Stimulated activated CD4-positive, alpha-beta T cell treated with anti-CD3 and anti-CD28 coated beads, Interleukin-1b, Interleukin-23, amount 100 ng/mL, for 1 hour (primary cell): ENCODE measurements at places on chromosomes 11 and 22.

- no peak for DNase-seq
Measured at GRCh38 chr11:103016031-103016430, 60.5 kb upstream of the MMP13 start.

DNA sequence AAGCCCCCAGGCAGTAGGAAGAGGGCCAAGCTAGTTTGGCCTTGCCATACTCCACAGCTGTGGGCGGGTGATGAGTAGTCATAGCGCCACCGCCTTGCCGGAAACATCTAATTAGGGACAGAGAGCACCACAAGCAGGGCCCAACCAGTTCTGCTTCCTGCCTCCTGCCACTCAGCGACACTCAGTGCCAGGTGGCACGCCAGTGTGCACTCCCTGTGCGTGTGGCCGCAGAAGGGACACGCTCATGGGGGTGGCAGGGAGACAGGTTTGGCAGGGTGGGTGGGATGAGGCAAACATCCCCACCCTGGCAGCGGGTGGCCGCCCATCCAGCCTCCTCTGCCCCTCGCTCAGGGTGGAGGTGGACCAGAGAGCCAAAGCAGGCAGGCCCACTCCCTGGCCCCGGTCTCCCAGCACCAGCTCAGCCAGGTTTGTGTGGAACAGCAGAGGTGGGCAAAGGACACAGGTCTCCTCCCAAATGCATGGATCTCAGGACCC lies 4.9 kb downstream of the OVOL1 start:
- DNase-seq = no peak

GRCh38 chr11:3003396-3004231 lies 11.5 kb upstream of the NAP1L4 start:
- DNase-seq = no peak

GRCh38 chr11:130062026-130062425 lies 7.7 kb upstream of the APLP2 start:
- DNase-seq = no peak

DNA sequence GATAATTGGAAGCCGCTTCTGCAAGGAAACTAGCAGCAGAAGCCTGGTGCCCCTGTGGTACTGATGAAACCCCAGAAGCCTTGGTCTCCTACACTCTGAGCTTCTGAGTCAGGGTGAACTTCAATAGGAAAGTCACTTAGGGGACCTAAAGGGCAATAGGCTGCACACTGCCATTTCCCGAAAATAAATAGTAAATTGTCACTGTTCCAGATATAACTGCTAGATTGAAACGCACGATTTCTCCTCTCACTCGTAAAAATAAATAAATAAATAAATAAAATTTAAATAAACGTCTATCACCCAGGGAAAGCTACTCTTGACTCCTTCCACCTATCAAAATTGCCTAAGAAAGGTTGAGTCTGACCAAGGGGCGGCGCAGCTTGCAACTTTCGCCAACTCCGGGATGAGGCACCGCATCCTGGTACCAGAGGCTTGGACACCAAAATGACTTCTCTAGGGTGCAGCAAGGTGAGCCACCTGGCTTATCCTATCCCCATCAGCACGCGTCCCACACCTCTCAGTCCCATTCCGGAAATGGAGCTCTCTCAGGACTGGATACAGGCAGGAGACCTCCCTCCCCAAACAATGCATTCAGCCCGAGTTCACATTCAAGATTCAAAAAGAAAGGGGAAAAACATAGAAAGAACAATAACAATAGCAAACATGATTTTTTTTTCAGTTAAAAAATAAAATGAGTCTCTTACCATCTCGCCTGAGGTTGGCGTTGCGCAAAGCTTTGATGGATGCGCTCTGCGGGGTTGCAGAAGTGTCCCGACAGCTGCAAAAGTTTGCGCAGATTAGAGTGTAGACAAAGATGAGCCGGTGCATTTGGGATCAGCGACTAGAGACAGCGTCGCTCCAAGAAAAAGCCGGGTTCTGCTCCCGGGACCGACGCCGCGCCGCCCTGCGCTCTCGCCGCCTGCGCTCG lies 583 bp downstream of the PDGFD start:
- DNase-seq = no peak

- DNase-seq = no peak
Measured at GRCh38 chr11:66996609-66997273, 21.6 kb downstream of the C11orf86 start.

GRCh38 chr22:40491990-40492631 lies 121.7 kb downstream of the SGSM3 start:
- no peak for DNase-seq

DNA sequence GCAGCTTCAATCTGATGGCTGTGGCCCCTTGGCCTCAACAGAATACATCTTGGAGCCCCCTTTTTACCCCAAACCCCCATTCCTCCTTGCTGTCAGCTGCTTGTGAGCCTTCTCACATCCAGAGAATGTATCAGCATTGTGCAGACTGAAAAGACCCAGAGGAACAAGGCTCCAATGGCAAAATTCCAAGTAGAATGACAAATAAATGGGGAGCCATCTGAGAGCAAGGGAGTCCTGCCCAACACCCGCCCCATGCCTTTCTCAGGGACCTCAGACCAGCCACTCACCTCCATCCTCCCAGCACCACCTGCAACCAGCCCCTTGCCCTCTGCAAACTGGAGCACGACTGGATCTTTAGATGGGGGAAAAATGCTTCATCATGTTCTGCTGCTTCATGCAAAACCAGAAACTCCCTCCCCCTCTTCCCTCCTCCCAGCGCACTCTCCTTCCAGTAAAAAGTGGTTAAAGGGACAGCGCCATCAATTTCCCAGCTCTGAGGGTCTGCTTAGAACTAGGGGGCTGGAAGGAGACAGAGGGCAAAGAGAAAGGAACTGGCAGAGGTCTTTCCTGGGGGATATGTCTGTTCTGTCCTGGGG lies 2.2 kb upstream of the NEFH start:
- DNase-seq = no peak

DNA sequence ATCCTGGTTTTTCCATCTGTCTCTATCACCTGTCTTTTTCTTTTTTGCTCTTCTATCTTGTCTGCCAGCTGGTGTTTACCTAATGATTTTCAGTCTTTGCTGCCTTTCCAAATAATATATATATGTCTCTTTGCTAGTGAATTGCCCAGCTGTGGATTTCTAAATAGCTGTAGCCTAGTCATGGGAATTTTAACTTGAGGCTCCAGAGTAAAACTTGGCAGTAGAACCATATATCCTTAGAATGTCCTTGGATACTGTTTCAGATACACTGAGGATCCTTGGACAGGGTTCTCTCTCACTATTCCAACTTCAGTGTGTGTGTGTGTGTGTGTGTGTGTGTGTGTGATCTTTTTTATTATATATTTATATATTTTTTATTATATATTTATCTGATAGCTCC lies 2285.3 kb downstream of the LRRC4C start:
- no peak for DNase-seq

DNA sequence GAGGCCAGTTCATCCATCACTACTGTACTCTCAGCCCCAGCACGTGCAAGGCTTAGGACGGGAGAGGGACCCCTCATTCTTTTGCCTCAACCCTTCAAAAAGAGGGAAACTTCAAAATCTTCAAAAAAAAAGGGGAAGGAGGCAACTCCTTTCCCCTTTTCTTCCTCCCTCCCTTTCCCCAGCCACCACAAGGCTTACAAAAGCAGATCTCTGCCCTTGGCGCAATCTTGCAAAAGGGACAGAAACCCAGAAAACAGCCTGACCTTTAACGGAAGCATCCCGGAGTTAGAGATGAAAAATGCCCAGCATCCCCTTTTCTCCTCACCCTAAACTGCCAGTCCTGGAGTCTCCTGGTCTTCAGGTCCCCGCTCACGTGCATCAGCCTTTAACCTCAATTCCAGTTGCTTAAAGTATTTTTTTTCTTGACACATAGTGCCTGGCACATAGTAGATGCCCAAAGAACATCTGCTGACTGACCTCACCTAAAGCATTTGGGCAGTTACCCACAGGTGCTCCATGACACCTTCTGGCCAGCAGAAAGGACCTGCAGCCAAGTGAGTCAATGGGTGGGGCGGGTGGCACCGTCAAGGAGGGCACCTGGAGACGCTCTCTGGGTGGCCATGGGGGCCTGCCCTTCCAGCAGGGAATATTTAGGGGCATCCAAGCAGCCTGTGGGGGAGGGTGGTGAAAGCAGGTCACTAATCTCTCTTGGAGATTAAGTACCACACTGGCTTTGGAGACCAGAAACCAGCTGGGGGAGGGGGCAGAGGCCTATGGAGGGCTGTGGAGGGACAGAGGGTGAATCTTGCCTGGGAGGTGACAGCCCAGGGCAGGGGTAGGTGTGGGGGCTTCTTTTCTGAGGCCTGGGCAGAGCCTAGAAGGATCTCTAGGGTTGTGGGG lies 16.3 kb downstream of the NECTIN1 start:
- DNase-seq = no peak

DNA sequence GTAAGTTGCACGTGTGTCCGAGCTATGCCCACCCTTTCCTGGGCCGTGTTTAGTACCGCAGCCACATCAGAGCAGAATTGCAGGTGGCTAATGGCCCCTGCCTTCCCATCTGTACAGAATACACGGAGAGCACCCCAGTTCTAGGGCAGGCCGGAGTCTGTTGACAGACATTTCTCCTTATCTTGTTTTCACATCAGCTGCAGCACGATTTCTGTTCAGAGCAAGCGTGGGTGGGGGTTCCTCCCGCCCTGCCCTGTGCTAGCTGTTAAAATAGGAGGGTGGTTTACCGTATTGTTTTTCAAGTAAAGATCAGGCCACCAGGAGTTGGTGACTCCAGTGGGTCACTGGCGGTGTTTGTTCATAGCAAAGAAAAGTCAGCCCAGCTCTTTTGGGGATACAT lies 41.1 kb downstream of the UBASH3B start:
- DNase-seq = peak; percentile 37

DNA sequence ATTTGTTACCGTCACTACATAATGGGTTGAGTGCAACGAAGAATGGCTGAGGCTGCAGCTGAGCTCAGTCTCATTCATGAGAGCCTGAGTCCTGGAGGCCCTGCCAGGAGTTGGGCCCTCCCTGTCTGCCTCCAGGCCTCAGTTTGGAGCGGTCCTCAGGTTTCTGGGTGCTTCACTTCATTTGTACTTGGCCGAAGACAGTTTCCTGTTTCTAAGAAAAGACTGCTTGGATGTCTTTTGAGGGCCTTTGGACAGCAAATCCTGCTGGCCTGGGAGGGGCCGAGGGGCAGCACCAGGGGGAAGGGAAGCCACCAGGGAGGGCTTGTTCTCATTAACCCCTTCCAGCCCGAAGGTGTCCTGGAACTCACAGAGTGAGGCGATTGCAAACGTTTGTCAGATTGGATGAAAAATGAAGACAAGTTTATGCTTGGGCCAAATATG lies 163.1 kb downstream of the ETS1 start:
- DNase-seq = no peak

DNA sequence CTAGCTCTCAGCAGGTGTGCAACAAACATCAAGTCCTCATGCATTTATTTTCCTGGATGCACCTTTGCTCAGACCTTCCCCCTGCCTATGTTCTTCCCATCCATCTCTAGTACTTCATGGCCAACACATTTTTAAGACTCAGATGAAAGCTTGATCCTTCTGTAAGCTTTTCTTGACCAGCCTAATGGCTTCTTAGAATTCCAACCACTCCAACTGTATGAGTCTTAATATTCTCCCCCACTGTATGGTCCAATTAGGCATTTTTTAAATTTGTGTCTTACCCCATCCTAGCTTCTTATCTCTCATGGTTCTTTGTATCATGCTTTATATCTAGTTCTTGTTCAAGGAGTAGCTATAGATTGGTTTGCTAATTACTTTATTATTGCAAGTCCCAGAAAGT lies 44.8 kb downstream of the TENM4 start:
- DNase-seq = no peak

GRCh38 chr11:81497202-81497804 lies 1236.4 kb downstream of the FAM181B start:
- no peak for DNase-seq

DNA sequence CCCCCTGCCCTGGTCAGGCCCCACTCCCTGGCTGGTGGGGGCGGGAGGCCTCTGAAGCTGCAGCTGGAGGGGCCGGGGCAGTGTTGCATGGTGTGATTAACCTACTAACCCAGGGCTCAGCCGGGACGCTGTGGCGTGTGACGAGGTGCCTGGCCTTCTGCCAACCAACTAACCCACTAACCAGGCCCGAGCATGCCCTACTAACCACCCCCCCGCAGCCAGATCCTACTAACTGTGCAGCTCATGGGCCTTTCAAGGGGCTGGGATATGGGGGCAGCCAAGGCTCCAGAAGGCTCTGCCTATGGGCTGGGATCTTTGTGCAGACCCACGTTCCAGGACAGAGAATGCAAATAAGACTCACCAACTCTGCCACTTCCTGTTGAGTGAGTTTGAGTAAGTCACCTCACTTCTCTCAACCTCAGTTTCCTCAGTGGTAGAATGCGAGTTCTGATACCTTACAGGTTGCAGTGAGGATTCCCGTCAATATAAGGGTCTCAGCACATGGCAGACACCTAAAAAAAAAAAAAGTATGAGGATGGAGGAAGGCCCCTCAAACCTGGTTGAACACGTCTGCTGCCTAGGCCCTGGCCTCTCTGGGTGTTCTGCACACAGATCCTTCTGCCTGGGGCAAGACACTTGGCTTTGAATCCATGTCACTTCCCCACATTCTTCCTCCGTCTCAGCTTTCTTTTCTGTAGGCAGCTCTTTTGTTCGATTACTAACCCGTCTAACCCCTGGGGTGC lies 14.1 kb downstream of the MIAT start:
- peak; percentile 53 for DNase-seq

DNA sequence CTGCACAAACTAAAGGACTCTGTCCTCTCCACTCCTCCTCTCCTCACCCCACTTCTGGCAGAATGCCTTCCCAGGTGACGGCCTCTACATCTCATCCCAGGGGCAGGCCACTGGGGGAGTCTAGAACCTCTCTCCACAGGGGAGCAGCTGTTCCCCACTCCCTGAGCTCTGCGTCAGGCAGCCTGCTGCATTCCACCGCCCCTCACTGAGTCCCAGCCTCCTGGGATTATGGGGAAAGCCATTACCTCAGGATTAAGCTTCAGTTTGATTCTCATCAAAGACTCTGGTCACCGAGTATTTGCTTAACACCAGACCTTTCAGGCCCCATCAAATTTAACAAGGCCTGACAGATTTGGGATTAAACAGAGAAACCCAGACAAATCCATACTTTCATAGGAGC lies 405.9 kb downstream of the NXPE2 start:
- DNase-seq = no peak

DNA sequence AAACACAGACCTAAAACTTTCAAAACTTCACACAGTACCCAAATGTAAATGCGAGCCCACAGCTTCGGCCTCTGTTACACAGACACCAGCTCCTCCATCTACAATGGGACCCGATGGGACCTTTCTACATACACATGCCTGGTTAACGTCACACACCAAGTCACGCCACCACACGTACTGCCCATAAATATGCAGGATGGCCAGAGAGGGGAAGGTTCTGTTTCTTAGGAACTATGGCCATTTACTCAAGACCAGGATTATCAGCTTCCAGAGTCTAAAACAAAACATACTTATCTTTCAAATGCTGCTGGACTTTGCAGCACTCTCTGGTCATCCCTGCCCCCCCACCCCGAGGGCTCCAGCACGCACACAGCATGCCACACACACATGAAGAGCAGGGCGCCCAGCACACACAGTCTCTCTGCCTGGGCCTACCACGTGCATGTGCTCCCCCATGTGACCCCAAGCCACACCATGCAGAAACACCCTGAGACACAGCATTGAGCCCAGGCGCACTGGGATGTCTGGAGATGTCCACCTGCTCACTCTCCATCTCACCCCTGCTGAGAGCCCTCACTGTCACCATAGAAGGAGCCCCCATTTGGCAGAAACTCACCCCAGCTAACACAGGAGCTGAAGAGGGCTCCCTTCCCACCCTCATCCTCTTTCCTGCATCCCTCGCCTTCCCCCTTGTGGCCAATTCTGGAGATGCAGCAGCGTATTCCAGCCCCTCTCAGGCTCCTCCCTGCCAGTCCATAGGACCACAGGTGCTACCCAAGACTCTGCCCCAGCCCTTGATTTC lies 61.8 kb downstream of the SLC22A12 start:
- peak; percentile 74 for DNase-seq
